ENCODE measurements at places on chromosomes 11 and 22. TPM values are rescaled to one million over a fixed set of nuclear protein-coding genes. Genes with fewer than 3 reads are reported as not detected.

The IL18BP gene
- 13.1 TPM for total RNA-seq

- no peaks in the 10 kb centered on the region for H3K36me3 ChIP-seq
- no peaks in the 10 kb centered on the region for H3K4me1 ChIP-seq
- H3K27me3 ChIP-seq = peaks cover 1% of the 10 kb centered on the region
- no peak overlapping the region for H3K4me3 ChIP-seq
These were observed 139.8 kb downstream of the CCDC81 start for GRCh38 chr11:86514453-86514852.

The CDKN1C gene
- 391 TPM for total RNA-seq

DNA sequence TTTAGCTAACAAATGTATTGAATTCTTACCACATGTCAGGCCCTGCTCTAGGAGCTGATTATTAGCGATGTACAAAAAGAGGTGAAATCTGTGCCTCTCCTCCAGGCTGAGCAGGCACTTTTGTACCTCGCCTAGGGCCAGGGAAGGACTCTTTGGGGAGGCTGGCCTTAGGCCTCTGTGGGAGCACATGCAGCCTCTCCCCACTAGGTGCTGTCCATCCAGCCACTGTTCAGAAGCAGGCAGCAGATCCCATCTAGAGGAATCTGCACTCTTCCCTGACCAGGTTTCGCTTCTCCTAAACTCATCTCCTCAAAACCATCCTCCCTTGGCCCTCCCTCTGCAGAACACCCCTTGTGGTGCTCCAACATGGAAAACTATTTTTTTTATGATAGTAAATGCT, 51.9 kb upstream of the WT1 start:
- no peaks in the 10 kb centered on the region for H3K36me3 ChIP-seq
- H3K4me3 ChIP-seq = no peak overlapping the region
- DNase-seq = peak; percentile 26
- H3K4me1 ChIP-seq = no peaks in the 10 kb centered on the region
- no peak overlapping the region for H3K27ac ChIP-seq

GRCh38 chr11:60847281-60847680, 5.4 kb downstream of the CCDC86 start:
- H3K27me3 ChIP-seq = peaks cover 4% of the 10 kb centered on the region
- H3K4me1 ChIP-seq = peaks cover 30% of the 10 kb centered on the region
- H3K4me3 ChIP-seq = no peak overlapping the region
- no peaks in the 10 kb centered on the region for H3K36me3 ChIP-seq
- no peak overlapping the region for H3K27ac ChIP-seq
- no peak for DNase-seq

Data from glutamatergic neuron (in vitro differentiated cells).